ENCODE measurements at places on chromosomes 13 and 19.

GRCh38 chr13:110343241-110343865 lies 36.3 kb downstream of the COL4A2 start:
- no peak for DNase-seq

- no peak for DNase-seq
Measured at GRCh38 chr13:73321043-73321442, 262.2 kb downstream of the KLF5 start.

- no peak for DNase-seq
Measured at GRCh38 chr13:30799356-30799824, 64.0 kb downstream of the ALOX5AP start.

GRCh38 chr13:84192125-84192524 lies 309.9 kb upstream of the SLITRK1 start:
- DNase-seq, result no peak

DNA sequence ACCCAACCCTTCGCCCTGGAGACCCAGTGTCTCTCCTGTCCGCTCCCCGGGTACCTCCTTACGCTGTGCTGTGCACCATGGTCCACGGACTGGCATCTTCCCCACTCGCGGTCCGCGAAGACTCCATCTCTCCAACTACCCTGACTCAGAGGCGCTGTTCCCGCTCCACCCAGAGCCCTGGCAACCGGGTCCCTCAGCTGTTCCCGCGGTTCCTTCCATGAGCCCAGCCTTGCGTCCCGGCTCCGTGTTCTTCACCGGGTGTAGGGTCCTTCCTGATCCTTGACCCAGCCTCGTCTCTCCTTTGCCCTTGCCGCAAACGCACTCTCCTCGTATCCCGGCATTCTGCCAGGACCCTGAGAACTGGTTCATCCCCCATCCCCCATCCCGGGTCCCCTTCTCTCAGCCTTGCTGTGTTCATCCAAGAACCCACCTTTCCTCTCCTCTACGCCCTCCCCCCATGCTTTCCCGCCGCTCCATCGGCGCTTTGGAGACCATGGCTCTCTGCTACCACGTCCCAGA lies 664 bp downstream of the ICAM5 start:
- DNase-seq, result no peak

- no peak for DNase-seq
Measured at GRCh38 chr13:69955271-69955670, 152.4 kb upstream of the ATXN8OS start.

GRCh38 chr19:5536337-5536894 lies 31.3 kb downstream of the TINCR start:
- DNase-seq, result peak; percentile 60

DNA sequence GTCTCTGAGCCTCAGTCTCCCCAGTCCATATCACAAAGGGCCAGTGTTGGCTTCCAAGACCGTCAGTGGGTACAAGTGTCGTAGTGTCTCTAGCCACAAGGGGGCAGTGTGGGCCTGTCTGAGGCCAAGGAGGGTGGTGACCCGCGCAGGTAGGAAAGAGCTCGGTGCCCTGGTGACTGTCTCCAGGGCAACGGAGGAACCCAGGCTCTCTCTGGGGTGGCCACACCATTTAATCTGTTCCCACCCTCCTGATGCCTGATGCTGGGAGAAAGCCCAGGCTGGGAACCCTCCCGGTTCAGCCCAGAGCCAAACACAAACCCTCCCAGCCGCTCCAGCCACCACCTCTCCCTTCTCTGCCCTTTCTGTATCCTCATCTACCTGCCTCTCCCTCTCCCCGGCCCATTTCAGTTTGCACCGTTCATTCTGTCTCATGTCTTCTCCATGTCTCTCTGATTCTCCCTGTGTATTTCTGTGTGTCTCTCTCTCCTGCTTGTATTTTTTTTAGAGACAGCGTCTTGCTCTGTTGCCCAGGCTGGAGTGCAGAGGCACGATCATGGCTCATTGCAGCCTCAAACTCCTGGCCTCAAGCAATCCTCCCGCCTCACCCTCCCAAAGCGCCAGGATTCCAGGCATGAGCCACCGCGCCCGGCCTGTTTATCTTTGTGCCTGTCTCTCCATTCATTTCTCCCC lies 17.5 kb upstream of the MEIS3 start:
- no peak for DNase-seq

DNA sequence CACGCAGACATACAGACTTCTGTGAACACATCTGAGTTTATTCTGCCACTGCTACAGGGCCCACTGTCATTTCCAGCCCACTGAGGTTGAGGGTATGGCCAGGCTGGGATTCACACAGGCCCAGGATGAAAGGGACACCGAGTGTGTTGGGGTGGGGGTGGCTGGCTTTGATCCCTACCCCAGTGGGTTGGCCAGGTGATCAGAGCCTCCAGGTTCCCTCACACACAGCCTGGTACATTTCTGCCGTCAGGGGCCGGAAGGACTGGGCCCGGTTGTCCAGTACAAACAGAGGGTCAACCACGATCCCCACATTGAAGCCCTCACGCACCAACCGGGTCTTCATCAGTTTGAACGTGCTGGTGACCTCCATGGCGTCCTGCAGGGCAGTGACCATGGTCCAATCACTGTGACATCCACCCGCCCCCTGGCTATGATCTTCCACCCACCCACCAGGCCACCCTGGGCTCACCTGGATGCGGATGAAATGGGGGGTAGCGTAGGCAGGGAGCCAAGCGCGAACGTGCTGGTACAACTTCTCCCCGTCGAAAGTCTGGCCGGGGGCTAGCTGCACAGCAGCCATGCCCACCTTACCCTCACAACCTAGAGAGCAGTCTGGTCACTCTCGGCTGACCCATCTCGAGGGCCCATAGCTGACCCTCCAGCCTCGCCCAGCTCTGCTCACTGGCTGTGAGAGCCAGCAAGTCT lies 13.3 kb downstream of the SLC27A5 start:
- DNase-seq, result no peak

Measured in NCI-H2081 treated with DMSO at 0.1 percent for 48 hours (cell line).